ENCODE measurements at places on chromosomes 2 and 18.
A peak's percentile ranks its signal among the peaks of the same experiment; 100 is the strongest.

- no peak for DNase-seq
Measured at GRCh38 chr2:10304458-10305253, 2.0 kb downstream of the HPCAL1 start.

DNA sequence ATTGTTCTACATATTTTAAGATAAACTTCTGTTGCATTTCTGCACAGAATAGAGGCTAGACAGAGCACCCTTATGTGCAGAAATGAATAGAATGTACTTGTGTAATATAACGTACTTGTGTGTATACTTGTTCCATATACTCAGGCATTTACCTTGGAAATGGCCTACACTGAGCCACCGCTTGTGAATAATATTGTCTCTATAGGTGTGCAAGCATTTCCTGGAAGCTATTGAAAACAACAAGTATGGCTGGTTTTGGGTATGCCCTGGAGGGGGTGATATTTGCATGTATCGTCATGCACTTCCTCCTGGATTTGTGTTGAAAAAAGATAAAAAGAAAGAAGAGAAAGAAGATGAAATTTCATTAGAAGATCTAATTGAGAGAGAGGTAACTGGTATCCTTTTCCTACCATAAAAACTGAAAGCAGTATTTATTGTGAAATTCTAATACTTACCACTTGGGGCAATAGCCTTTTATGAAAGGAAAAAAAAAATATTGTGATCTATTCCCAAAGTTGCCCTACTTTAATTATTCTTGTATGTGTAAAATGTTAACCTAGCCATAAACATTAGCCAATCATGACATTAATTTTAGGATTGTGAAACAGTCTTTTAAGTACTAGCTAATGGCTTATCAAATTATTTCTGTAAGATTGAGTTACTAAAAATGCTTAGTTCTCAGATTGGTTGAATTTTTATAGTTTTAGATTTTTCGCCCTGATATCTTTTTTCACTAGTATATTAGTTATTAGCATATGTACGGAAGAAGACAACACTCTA is 18.0 kb downstream of the ZC3H15 start:
- DNase-seq, result peak; percentile 47

DNA sequence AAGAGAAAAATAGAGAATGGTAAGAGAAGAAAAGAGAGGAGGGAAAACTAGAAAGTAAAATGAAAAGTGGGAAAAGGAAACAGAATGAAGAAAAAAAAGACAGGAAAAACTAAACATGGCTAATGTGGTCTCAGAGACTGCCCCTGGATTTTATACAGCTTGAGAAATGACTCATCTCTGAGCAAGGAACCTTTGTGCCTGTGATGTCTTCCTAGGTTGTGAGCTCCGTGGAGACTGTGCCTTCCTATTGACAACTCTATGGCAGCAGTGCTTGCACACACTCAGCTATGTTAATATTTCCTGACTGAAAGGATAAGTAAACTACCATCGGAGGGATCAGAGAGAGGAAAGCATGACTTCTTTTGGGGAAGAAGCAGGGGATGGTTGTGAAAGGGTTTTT is 203.8 kb downstream of the RDH14 start:
- DNase-seq, result no peak

- peak; percentile 54 for DNase-seq
Measured at GRCh38 chr2:170217778-170218251, 39.9 kb downstream of the MYO3B start.

Measured in NCI-H82 (cell line).